ENCODE measurements at places on chromosomes 5 and 9. TPM values are rescaled to one million over a fixed set of nuclear protein-coding genes. Genes with fewer than 3 reads are reported as not detected.

PCDHB3 gene
- not detected for total RNA-seq

ZNF782 gene
- total RNA-seq: 3.8 TPM

ALDH1A1 gene
- total RNA-seq: not detected

ACTBL2 gene
- not detected for total RNA-seq

CMYA5 gene
- total RNA-seq: 0.15 TPM

BNC2 gene
- total RNA-seq: not detected

NEUROG1 gene
- total RNA-seq: not detected

SURF6 gene
- 29.0 TPM for total RNA-seq

IL3 gene
- total RNA-seq: 94.6 TPM

GRCh38 chr5:104019956-104020355 is 457.4 kb upstream of the NUDT12 start:
- DNase-seq: no peak

DNA sequence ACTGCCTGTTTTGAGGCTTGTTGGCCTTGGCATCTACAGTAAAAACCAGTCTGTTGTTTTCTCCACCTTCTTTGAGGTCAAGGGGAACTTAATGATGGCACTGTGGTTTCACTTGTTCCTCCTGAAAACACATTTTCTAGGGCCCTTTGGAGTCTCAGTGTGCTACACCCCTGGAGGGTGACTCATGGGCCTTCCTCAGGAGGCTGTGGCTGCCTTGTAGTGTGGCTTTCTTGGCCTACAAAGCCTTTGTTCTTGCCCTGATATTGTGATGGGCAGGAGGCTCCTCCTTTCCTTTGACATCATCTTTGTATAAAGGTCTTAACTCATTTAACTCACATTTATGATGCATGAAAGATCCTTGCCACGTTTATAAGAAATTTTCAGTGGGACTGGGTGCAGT is 56.3 kb upstream of the GPBP1 start:
- peak; percentile 70 for DNase-seq

DNA sequence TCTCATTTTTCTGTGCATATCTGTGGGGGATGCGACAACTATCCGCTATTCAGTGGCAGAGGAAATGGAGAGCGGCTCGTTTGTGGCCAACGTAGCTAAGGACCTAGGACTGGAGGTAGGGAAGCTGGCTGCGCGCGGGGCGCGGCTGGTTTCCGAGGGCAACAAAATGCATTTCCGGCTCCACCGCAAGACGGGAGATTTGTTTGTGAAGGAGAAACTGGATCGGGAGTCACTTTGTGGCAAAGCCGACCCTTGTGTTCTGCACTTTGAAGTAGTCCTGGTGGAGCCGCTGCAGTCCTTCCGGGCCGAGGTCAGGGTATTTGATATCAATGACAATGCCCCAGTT is 320 bp downstream of the PCDHB1 start:
- DNase-seq: no peak

DNA sequence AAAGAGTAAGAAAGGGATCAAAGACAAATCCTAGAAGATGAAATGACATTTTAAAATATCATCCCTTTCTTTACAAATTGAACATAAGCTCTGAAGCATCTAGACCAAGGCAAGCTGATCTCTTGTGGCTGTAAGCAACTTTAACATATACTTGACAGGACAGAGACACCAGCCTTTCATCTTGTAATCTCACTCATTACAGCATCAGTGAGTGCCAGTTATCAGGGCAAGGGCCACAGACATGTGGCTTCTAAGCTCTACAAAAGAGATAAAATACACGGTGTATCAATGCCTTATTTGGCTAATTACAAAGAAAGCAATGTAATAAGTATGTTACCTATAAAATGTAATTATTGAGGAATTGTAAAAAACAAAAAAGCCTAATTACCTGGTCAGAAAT is 95.0 kb downstream of the DROSHA start:
- no peak for DNase-seq

- no peak for DNase-seq
Measured at GRCh38 chr9:136016572-136017288, 55.6 kb upstream of the UBAC1 start.

DNA sequence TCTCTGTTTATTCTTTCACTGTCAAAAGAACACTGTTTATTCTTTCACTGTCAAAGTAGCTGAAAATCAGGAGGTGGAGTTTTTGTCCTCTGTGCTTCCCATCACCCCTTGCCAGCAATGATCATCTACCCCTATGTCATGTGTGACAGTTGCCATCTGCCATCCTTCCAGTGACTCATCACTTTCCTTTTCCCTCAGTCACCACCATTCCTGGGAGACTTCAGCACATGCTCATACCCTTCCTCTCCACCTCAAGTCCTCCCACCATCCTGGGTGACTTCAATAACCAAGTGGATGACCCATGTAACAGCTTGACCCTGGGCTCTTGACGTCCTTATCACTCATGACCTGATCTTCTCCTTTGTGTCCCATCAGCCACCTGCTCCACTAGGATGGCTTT is 43.3 kb upstream of the RASEF start:
- no peak for DNase-seq

- DNase-seq: no peak
Measured at GRCh38 chr9:116160676-116161571, 7.3 kb downstream of the PAPPA start.

- no peak for DNase-seq
Measured at GRCh38 chr9:110031511-110032173, 176.3 kb downstream of the C9orf152 start.

- DNase-seq: peak; percentile 68
Measured at GRCh38 chr9:128007566-128008138, 26.9 kb upstream of the EEIG1 start.

DNA sequence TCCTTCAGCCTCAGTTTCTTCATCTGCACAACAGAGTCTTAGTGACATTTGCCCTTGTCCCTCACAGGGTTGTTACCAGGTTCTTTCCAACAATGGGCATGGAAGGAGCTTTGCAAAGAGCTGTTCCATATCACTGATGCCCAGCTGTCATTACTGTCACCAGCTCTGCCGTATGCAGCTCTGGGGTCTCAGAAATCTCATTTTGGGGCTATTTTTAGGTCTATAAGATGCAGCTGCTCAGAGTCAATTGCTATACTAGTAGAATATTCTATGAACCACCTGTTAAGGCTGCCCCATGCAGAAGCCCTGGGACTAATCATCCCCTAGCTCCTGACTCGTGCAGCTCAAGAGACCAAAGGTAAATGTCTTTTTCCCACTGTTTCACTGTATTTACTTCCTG is 105.1 kb upstream of the TNPO1 start:
- no peak for DNase-seq

GRCh38 chr9:91043056-91043810 is 241.6 kb downstream of the SYK start:
- no peak for DNase-seq

- no peak for DNase-seq
Measured at GRCh38 chr9:16139774-16140173, 586.9 kb downstream of the CCDC171 start.

GRCh38 chr5:86979811-86980411 is 287.8 kb upstream of the RASA1 start:
- no peak for DNase-seq

GRCh38 chr5:22372376-22372775 is 480.8 kb downstream of the CDH12 start:
- DNase-seq: no peak

GRCh38 chr5:1752881-1753280 is 46.8 kb downstream of the MRPL36 start:
- no peak for DNase-seq

GRCh38 chr5:159163701-159164046 is 45.7 kb downstream of the RNF145 start:
- no peak for DNase-seq

GRCh38 chr9:89474939-89475338 is 23.0 kb downstream of the SEMA4D start:
- no peak for DNase-seq

DNA sequence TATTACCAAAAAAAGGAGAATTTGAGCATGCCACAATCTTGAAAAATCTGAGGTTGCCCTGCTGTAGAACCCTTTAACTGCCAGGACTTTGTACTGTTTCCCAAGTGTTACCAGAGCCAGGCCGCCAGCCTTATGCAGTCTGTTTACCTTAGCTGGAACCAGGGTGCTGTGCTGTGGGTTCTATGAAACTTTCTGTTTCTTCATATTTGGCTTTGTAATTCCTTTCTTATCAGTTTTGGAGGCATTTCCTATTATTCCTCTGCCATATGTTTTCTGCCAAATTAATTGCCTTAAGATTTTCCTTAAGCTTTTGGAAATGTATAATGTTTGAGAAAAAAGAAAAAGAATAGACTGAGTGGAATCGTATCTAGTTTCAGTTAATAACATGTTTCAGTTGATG is 2.1 kb downstream of the S1PR3 start:
- no peak for DNase-seq

GRCh38 chr5:178416919-178417318 is 173.3 kb downstream of the COL23A1 start:
- DNase-seq: no peak

DNA sequence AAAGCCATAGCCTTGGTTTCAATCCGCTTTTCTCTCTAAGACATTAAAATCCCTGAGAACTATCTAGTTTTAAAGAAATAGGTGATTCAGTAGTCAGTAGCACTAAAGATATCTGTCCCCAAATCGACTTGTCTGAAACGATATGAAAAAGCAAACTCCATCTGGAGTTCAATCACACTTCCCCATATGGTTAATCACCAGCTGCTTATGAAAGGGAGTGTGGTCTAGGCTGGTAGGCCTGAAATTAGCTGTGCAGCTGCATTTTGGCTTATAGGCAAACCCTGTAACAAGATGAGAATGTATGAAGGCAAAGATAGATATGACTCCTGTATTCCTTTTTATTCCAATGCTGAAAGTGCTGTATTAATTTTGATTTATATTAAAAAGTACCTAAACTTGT is 65.9 kb downstream of the DMRTA1 start:
- DNase-seq: no peak

GRCh38 chr9:70532716-70533115 is 118.3 kb upstream of the KLF9 start:
- no peak for DNase-seq

GRCh38 chr9:138117101-138117750 is 239.6 kb downstream of the CACNA1B start:
- no peak for DNase-seq

- DNase-seq: no peak
Measured at GRCh38 chr5:114419959-114420358, 58.1 kb downstream of the KCNN2 start.
